Stimulated activated CD8-positive, alpha-beta memory T cell treated with anti-CD3 and anti-CD28 coated beads, Interleukin-7, amount 100 ng/mL, for 24 hours (primary cell): ENCODE measurements at places on chromosomes 5 and 9.

GRCh38 chr5:91378752-91379211 lies 4.3 kb downstream of the ARRDC3 start:
- DNase-seq: no peak

GRCh38 chr9:34374905-34375552 lies 1.7 kb downstream of the MYORG start:
- DNase-seq: no peak

GRCh38 chr5:175878544-175879438 lies 7.4 kb downstream of the CPLX2 start:
- DNase-seq: no peak

GRCh38 chr5:148474025-148474511 lies 90.3 kb downstream of the FBXO38 start:
- DNase-seq: no peak

- DNase-seq: no peak
Measured at GRCh38 chr9:31908158-31908890, 476.1 kb upstream of the ACO1 start.

GRCh38 chr9:131640438-131641137 lies 95.3 kb downstream of the PRRT1B start:
- DNase-seq: no peak

GRCh38 chr9:112861638-112862555 lies 28.8 kb downstream of the SLC46A2 start:
- DNase-seq: no peak

- no peak for DNase-seq
Measured at GRCh38 chr5:152634586-152634985, 229.5 kb upstream of the NMUR2 start.

DNA sequence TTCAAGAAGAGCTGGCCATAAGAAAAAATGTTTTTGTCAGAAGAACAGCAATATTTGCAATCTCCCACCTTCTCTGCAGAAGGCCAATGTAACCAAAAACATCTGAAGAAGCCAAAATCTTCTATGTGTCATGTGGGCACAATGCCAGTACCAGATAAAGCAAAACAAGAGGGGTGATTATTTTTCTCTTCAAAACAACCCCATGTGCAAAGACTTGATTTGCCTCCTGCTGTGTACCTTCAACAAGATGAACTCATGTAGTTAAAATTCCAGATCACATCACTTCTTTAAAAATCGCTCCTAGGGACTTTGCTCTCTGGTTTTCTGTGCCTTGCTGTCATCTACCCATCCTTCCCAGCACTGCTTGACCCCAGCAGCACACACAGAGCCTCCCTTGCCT lies 134.0 kb upstream of the MAP3K1 start:
- no peak for DNase-seq

GRCh38 chr5:151284392-151284967 lies 19.1 kb downstream of the SLC36A3 start:
- DNase-seq: no peak

GRCh38 chr5:135449644-135450043 lies 2.5 kb upstream of the DCANP1 start:
- DNase-seq: no peak

- DNase-seq: no peak
Measured at GRCh38 chr5:141902015-141902814, 21.5 kb upstream of the DELE1 start.

GRCh38 chr9:136470792-136471469 lies 11.9 kb downstream of the SEC16A start:
- no peak for DNase-seq

GRCh38 chr5:112657804-112658203 lies 79.9 kb upstream of the APC start:
- no peak for DNase-seq

DNA sequence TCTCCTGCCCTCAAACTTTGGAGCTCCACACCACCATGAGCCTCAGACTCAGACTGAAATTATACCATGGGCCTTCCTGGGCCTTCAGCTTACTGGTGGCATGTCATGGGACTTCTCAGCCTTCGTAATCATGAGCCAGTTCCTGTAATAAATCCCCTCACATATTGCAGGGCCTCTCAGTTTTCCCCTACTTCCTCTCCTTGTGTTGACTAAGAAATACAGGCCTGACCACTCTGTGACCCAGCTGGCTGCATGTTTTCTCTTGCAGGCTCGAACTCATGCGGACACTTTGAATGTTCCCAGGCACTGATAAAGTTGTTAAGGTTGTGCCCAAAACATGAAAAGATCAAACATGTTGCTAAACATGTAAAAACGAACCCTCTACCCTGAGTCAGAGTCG lies 26.2 kb upstream of the SHC3 start:
- no peak for DNase-seq

GRCh38 chr5:120823328-120823727 lies 359.2 kb downstream of the PRR16 start:
- no peak for DNase-seq

- no peak for DNase-seq
Measured at GRCh38 chr5:6522923-6523322, 74.3 kb downstream of the UBE2QL1 start.

- DNase-seq: no peak
Measured at GRCh38 chr9:103997856-103998370, 96.2 kb upstream of the SMC2 start.

GRCh38 chr9:133263557-133263956 lies 11.4 kb downstream of the ABO start:
- no peak for DNase-seq

GRCh38 chr5:58105836-58106235 lies 354.1 kb downstream of the PLK2 start:
- no peak for DNase-seq

GRCh38 chr9:69396759-69397158 lies 71.7 kb downstream of the ENTREP1 start:
- DNase-seq: no peak

DNA sequence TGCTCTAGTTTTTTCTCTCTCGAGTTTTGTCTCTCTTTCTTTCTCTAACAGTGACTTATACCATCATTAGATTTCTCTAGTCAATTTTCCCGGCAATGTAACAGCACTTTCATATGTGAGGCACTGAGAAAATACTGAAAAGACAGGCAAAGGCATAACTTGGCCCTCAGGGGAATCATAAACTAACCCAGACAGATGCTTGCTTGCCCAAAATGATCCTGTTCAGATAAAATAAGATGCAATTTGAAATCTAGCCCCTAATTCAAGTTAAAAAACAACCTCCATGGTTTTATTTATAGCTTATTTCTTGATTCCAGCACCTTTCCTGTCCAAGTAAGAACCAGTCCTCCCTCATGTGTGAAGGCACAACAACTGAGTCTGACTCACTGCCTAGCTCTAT lies 294.6 kb downstream of the GAS1 start:
- DNase-seq: no peak

- DNase-seq: no peak
Measured at GRCh38 chr9:111613436-111614040, 14.1 kb upstream of the PTGR1 start.

DNA sequence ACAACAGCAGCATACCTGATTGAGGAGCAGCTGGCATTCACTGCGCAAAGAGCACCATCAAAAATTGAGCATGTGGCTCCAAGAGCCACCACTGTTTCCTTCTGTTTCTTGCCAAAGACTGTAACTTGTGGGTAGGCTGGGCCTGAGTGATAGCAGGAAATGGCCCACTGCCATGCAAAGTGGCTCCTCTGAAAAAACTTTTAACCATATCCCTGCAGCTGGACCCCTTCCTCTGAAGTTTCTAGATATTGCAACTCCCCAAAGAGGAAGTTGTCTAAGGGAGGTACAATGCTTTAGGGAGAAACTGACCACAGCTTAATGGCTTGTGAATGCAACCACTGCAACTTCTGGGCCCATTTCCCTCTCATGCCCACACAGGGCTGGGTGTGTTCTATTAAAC lies 355.4 kb upstream of the PDE4D start:
- DNase-seq: no peak

DNA sequence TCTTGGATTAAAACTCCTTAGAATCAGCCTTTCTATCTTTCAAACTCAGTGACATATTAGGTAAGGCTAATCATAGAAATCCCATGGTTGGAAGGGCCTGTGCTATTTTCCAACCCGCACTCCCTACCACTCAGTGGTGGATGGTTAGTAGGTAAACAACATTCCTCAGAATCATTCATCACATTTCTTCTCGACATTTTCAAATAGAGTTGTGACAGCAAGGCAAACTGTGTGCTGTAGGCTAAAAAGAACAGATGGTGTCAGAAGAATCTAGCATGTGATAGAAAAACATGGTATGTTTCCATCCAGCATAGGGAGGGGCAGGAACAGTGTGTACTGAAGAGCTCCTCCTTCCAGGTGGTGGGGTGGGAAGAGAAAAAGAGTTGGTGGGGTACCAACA lies 227.3 kb upstream of the NMUR2 start:
- no peak for DNase-seq

DNA sequence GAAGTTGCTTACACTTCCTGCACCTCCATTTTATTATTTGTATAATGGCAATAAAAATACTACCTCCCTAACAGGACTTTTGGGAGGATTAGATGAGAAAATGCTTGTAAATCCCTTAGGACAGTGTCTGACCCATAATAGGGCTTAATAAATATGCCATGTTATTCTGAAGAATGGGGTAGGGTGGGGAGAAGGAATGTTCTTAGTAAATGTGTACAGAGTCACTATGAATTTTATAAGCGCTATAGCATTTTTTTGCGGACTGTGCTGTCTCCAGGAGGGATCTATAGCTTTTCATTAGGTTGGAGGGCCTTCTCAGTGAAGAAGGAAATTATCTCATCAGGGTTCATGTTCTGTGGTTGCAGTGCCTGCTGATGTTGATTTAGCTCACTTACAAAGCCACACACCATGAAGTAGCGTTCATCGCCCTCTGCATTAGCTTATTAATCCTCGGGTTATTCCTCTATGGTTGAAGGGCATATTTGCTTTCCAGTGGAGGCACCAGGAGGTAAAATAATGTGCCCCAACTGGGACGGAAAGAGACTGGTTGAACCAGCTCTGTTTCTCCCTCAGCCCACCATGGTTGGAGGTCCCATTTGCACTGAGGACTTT lies 497.1 kb downstream of the ARHGEF28 start:
- DNase-seq: no peak

- no peak for DNase-seq
Measured at GRCh38 chr5:43038496-43038989, 1.6 kb downstream of the ANXA2R start.
